ENCODE measurements at places on chromosomes 5 and 9.
A peak's percentile ranks its signal among the peaks of the same experiment; 100 is the strongest.

GRCh38 chr9:75609401-75609800 is 281.1 kb upstream of the PCSK5 start:
- no peak for DNase-seq

DNA sequence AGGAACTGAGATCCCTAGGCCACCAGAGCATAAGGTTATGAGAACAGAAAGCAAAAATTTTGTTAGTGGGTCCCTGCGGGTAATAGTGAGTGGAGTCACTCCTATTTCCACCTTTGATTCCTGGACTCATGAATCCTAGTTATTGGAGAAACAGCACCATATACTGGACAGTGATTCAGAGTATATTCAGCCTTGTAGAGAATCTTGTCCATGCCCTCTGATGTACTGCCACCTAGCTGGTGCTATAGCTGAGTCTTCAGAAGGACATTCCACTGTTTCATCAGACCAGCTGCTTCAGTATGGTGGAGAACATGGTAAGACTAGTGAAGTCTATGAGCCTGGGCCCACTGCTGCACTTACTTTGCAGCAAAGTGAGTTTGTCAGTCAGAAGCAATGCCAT is 25.0 kb upstream of the ITGA2 start:
- no peak for DNase-seq

- peak; percentile 76 for DNase-seq
Observed at GRCh38 chr9:89078860-89079259, 87.6 kb downstream of the S1PR3 start.

DNA sequence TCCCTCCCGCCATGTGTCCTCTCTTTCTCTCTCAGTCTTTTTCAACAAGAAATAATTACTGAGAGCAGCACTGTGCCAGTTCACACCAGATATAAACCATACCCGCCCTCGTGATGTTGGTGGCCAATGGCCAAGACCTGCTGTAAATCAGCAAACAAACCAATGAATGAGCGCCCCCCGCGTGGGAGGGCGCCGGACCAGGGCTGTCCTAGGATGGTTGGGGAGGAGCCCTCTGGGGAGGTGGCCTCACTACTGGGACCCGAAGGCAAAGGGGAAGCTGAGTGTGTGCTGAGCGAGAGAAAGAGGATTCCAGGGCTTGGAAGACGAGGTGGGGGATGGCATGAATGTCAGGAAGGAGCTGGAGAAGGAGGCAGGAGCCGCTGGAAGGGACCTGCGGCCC is 51.2 kb upstream of the BARHL1 start:
- DNase-seq = no peak

DNA sequence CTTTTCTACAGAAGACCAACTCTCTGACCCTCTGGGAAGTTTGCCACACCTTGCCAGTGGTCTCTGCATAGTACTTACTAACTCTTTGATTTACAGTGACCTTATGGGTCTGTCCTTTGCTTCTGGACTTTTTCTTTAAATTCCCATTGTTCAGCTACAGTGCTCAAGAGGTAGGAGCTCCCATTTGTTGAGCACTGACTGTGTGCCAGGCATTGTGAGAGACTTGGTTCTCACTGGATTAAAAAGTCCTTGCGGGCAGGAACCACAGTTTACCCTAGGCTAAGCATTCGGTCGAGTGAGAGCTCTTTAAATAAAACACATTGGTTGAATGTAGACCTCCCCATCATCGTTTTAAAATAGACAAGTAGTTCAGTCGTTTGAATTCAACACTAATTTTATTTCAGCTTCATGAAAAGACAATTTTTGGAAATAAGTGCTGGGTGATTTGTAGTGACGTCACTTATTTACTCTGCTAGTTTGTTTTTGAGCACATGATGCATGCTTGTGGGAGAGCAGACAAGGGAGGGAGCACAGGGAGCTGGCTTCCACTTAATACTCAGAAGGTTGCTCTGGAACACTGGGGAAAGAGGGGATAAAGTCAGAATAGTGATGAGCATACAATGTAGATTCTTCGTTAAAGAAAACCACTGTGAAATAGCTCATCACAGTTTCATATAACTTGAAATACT is 27.1 kb downstream of the RASGRF2 start:
- DNase-seq = no peak

DNA sequence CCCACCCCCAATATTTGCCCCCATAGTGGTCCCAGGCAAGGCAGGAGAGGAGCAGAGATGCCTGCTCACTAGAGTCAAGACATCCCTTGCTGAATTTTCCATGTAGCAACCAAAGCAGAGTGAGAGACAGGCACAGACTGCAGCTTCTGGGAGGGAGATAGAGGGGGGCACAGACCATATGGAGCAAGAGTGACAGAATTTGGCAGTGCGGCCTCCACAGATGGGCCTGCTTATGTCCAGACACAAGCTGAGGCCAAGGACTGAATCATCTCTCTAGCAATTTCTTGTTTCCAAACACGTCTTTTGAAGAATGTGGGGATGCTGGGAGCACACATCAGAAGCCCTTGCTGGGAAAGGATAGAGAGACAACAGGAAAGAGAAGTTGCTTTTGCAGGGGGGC is 53.0 kb upstream of the ALDH1B1 start:
- DNase-seq = peak; percentile 55

DNA sequence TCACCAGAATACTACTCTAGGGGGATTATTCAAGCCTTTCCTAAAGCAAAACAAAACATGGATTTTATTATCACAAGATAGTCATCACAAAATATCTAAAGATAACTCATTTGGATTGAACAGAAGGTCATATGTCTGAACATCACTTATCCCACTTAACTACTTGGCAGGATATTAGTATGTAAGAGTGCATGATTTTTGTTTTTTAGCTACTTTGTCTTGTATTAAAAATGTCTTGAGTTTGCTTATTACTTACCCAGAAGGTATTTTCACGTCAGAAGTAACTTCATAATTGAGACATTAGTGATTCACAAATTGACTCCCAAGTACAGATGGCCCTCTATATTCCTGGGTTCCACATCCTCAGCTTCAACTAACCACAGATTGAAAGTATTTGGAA is 113.8 kb downstream of the TLE4 start:
- DNase-seq = no peak

DNA sequence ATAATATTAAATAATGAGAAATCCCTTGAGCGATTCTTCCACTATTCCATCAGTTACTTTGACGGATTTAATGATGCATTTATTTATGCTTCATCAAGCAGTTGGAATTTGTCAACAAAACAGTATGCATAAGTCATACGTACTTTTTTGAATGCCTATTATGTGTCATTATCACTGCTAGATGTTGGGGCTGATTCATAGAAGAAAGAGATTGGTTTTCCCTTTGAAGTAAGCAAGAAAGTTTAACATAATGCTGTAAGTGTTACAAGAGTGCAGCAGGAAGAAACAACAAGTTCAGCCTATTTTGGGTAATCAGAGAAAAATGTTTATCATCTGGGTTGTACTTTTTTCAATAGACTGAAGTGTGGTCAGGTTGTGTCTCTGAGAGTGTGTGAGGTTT is 121.2 kb upstream of the RANBP3L start:
- DNase-seq = peak; percentile 11

DNA sequence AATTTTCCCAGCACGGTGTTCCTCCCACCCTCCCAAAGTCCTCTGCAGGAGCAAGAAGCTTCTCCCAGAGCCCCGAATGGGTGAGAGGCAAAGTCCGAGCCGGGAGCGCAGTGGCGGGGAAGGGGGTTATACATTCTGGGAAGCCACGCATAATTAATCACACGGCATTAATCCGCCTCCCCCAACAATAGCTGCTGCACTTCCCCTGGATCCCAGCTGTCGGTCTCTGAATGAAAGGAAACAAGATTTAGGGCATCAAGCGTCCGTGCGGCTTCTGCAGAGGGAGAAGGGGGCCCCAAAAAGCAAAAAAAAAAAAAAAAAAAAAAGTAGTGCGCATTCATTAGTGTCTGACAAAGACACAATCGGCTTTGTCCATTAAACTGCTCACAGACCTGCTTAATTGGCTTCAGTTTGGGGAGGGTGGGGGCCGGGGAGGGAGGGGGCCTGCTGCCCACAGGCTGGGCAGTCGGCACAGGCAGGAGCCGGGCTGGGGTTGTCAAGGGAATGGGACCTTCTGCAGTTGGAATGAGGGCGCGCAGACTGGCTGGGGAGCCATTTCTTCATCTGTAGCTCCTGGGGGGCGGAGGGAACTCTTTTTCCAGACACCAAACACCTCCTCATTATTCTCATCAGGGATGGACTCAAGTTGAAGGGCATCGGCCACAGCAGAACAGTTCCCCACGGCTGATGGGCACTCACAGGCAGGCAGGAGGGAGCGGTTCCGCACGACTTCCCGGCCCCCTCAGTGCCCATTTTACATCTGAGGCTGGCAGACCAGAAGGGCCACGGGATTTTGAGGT is 3.4 kb downstream of the NOTCH1 start:
- DNase-seq = no peak

DNA sequence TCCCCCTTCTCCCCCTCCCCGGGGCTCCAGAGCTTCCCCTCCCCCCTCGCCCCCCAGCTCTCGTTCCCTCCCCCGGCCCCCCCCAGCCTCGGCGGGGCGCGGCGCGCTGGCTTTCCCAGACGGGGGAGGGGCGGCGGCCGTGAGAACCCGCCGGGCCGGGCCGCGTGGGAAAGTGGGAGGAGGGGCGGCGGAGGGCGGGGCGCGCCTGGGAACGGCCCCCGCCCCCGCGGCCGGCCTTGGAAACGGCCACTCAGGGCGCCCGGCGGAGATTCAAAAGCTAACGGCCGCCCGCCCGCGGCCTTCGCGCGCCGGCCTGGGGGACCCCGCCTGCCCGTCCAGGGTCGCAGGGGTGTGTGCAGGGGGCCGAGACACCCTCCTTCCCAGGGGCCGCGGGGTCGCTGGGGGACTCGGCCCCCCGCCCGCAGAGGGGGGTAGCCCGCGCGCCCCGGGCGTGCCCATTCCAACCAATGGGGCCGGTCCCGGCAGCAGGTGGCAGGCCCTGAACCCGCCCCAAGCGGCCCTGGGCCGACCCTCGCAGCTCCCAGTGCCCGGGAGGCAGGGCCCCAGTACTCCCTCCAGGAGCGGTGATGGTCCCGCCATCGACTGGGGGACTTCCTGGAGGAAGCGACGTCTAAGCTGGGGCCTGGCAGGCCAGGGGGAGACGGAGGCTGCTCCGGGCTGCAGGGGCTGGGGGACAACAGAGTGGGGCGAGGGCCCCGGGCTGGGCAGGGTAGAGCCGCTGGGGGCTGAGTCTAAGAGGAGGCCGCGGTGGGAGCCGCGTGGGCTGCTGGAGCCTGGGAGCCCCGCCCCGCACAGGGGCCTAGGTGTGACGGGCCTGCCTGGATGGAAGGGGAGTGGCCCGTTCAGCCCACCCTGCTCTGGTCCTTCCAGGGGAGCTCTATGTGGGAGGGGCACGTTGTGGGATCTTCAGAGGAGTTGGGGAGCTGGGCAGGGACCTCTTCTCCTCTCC is 14.2 kb upstream of the NRARP start:
- DNase-seq = peak; percentile 31
